ENCODE measurements at places on chromosomes 7 and 10.

DNA sequence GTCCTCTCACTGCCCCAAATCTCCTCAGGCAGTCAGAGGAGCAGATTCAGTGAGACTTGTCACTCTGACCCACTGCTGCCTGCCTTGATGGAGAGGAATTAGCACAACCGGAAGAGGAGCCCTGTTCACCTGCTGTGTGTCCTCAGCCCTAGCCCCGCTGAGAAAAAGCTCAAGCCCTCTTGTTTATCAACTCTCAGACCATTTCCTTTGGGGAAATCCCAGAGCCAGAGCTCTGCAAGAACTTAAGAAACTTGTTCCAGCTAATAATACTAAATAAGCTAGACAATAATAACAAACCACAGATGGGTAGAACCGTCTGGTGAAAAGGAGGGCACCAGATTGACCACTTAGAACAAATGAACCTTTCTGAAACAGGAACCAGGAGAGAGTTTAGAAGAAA is 37.7 kb upstream of the ITGB1 start:
- no peak for DNase-seq

GRCh38 chr7:90933041-90933440 is 331.2 kb upstream of the FZD1 start:
- no peak for DNase-seq

DNA sequence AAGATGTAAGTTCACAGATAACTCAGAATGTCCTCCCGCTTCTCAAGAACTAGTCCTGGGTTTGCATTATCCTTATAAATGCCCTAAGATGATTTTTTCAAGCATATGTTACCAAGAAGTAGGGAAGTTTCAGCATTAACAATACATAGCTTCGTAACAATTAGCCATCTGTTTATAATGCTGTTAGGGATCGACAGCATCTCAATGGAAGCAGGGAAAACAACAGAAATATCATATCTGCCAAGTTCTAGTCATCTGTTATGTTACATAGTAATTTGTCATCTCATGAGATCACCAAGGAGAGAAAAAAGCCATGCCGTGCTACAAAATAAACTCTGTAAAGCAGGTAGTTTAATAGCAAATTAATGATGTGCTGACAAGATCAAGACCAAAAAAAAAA is 731.5 kb upstream of the C7orf33 start:
- DNase-seq, result no peak

DNA sequence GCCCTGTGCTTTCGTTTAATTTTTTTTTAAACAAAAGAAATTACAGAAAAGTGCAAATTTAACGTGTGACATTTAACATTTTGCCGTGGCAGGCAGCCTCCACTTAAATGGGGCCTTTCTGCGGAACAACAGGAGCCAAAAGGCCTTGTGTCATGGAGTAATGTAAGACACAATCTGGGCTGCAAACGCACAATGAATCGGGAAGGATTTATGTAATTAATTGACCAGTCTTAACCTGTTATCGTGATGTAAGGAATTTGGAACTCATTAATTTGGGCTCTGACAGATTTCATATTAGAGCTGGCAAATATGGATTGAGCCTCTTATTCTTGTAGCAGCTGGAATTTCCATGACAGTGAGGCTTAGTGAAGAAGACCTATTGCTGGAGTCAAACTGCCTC is 86.4 kb downstream of the SNX10 start:
- DNase-seq, result no peak

DNA sequence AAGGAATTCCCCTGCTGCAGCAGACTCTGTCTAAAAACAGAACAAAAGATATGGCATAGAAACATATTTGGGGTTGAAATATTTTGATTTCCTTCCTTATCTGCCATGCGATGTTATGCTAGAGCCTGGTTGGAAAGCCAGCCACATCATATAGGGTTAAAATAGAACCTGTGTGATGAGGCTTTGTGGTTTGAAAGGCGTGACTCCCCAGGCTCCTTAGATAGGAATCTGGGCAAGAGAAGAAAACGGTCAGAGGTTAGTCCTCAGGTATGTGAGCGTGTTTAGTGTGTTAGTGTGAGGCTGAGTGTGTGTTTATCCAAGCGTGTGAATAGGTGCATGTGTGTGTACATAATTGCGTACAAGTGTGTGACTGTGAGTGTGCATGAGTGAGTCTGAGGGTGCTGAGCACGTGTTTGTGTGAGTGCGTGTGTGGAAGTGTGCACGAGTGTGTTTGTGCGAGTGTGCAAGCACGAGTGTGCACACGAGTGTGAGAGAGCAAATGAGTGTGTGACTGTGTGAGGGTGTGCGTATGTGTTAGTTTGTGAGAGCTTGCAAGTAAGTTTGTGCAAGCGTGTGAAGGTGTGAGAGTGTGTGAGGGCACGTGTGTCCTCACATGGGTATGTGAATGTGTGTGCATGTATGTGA is 79.9 kb downstream of the COL26A1 start:
- DNase-seq, result no peak

- DNase-seq, result no peak
Observed at GRCh38 chr7:24425664-24426063, 141.7 kb downstream of the NPY start.

DNA sequence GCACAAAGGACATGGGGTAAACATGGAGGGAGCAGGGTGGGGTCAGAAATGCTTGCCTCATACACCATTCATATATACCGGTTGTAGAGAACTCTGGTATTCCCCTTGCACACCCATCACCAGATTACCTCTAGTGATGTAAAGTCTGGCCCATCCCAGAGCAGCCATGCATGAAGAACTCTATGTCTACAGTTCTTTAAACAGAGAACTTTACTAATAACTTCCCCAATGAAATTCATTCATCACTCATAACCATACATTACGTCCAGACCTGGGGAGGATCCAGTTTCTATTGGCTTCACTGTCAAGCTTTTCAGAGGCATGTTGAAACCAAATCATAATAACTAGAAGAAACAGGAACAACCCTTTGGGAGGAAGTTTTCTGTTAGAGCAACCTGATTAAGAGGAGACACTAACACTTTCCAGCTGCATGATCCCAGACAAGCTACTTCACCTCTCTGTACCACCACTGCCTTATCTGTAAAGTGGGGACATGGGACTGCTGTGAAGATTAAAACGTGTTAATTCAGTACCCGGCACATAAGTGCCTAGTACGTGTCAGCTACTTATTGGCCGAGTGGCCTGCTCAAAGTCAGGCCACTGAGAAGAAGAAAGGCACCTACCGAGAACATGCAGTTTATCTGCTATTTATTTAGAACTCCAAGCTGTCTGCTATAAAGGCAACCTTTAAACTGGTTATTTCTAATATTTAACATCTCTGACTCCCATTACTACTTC is 59.7 kb downstream of the IGF2BP3 start:
- DNase-seq, result no peak

- DNase-seq, result no peak
Observed at GRCh38 chr10:100508691-100509150, 10.9 kb downstream of the SEC31B start.

DNA sequence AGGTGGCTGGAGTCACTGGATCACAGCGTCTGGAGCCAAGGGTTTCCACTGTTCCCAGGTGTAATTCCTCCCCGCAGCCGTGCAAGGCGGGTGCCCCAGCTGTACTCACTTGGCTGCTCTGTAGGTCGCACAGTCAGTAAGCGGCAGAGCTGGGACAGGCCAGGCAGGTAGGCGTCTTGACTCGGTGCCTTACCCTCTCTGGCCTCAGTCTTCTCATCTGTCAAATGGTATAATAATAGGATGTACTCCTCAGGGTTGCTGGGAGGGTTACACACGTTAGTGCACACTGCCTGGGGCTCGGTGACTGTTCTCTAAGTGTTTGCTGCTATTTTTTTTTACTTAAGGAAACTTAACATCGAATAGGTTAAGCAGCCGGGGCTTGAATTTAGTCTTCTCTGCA is 27.0 kb downstream of the MYL10 start:
- DNase-seq, result no peak

GRCh38 chr7:93156884-93157283 is 8.7 kb upstream of the SAMD9L start:
- no peak for DNase-seq

All from glomerular endothelial cell (primary cell).